CD4-positive, alpha-beta T cell (primary cell): ENCODE measurements at places on chromosomes 3 and 15. TPM values are rescaled to one million over a fixed set of nuclear protein-coding genes. Genes with fewer than 3 reads are reported as not detected.

Gene IL5RA
- total RNA-seq: 0.59 TPM

DNA sequence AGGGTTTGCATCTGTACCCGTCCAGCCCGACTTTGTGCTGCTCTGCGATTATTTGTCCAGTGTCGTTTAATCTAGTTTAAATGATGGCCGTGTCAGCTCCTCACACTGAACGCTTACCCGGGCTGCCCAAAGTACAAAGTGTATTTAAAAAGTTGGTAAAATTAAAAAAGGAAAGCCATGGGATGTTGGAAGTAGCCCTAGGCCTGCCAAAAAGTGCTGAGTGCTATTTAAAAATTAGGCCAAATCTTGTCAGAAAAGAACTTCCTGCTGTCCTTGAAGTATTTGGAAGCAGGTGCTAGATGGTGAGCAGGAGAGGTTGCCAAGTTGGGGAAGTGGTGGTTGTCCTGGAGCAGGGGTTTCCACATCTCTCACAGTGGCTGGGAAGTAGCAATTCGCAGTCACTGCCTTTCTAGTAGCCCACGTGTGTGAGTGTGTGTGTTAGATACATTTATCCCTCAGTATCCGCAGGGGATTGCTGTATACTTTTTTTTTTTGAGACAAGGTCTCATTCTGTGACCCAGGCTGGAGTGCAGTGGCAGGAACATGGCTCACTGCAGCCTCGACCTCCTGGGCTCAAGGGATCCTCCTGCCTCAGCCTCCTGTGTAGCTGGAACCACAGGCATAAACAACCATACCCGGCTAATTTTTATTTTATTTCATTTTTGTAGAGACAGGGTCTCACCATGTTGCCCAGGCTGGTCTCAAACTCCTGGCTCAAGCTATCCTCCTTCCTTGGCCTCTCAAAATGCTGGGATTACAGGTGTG lies 664 bp downstream of the PPCDC start:
- peaks cover 24% of the 10 kb centered on the region for H3K4me1 ChIP-seq
- peak; percentile 51 for DNase-seq
- H3K27me3 ChIP-seq: no peaks in the 10 kb centered on the region
- H3K4me3 ChIP-seq: peak overlapping the region; percentile 81
- H3K27ac ChIP-seq: peak overlapping the region; percentile 50

Gene UBA7
- 208 TPM for total RNA-seq

- H3K36me3 ChIP-seq: no peaks in the 10 kb centered on the region
- no peaks in the 10 kb centered on the region for H3K27me3 ChIP-seq
- H3K4me1 ChIP-seq: no peaks in the 10 kb centered on the region
- DNase-seq: no peak
Measured at GRCh38 chr15:35060591-35060990, 24.5 kb downstream of the NANOGP8 start.

DNA sequence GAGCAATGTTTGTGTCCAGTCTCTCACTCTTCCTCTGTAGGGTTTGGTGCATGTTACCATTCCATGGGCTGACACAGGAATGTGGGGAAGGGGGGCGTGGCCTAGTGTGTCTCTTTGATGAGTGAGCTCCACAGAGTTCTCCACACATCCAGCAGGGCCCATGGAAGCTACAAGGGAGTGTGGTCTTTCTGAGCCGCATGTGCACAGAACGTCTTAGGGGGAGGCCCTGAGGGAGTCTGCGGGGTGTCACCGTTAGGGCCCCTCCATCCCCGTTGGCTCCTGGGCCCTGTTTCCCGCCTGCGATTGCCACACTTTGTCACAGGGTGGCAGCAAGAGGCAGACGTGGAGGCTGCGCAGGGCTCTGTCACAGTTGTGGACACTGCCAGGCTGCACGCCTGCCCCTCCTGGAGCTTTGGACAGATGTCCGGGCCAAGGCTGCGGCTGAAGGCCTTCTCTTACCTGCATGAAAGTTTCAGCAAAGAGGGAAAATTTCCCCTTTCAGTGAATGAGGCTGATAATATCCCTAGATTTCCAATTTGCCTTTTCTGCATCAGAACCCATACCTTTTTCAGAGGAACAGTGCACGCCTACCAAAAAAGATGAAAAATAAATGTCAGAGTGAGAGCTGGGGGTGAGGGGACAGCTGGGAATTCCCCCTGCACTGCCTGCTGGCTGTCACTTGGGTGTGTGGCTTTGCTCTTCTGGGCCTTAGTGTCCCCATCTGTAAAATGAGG lies 24.3 kb downstream of the CACNA2D3 start:
- peaks cover 14% of the 10 kb centered on the region for H3K27me3 ChIP-seq
- no peaks in the 10 kb centered on the region for H3K36me3 ChIP-seq

- no peak overlapping the region for H3K27ac ChIP-seq
- peak; percentile 57 for DNase-seq
- no peaks in the 10 kb centered on the region for H3K27me3 ChIP-seq
- H3K36me3 ChIP-seq: no peaks in the 10 kb centered on the region
Measured at GRCh38 chr3:10602769-10603768, 97.7 kb upstream of the ATP2B2 start.

DNA sequence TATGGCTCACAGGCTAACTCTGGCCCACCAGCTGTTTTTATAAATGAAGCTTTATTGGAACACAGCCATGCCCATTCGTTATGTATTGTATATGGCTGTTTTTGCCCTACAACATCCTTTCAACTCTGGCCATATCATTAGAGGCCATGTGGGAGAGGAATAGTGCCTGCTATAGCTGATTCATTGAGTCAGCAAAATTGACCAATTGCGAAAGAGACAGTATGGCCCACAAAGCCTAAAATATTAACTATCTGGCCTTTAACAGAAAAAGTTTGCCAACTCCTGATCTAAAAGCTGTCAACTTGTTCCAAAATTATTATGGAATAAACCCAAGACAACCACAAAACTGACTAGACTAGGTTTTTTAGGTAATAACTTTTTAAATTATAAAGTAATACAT lies 1.4 kb downstream of the NR1I2 start:
- no peaks in the 10 kb centered on the region for H3K36me3 ChIP-seq
- H3K4me3 ChIP-seq: no peak overlapping the region
- H3K4me1 ChIP-seq: peaks cover 8% of the 10 kb centered on the region
- H3K27me3 ChIP-seq: no peaks in the 10 kb centered on the region
- DNase-seq: no peak

GRCh38 chr15:74913041-74913440 lies 6.4 kb upstream of the FAM219B start:
- no peaks in the 10 kb centered on the region for H3K27me3 ChIP-seq
- H3K4me3 ChIP-seq: no peak overlapping the region
- peaks cover 32% of the 10 kb centered on the region for H3K36me3 ChIP-seq
- no peak overlapping the region for H3K27ac ChIP-seq
- DNase-seq: no peak

DNA sequence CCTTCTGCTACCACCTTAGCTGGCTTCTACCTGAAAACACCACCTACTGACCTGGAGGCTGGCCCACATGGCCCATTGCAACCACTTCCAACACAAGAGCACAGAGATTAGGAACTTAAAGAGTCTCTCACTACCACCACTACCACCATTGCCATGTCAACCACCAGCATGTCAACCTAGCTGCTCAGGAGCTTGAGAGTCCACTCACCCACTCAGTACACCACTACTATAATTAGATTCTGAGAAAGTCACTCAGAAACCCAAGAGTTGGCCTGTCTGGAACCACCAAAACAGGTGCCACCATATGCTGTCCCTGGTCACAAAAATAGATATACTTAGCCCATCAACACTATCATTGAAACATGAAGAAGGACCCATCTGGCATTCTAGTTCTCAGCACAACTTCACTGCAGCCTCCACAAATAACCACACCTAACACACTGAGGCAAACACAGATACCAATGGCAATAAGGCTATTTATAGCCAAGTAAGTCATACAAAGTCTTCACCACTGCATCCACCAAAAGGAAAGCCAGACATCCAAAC lies 806.7 kb upstream of the EPHA6 start:
- H3K27me3 ChIP-seq: no peaks in the 10 kb centered on the region
- H3K4me1 ChIP-seq: no peaks in the 10 kb centered on the region
- no peak overlapping the region for H3K4me3 ChIP-seq
- DNase-seq: no peak
- no peaks in the 10 kb centered on the region for H3K36me3 ChIP-seq

DNA sequence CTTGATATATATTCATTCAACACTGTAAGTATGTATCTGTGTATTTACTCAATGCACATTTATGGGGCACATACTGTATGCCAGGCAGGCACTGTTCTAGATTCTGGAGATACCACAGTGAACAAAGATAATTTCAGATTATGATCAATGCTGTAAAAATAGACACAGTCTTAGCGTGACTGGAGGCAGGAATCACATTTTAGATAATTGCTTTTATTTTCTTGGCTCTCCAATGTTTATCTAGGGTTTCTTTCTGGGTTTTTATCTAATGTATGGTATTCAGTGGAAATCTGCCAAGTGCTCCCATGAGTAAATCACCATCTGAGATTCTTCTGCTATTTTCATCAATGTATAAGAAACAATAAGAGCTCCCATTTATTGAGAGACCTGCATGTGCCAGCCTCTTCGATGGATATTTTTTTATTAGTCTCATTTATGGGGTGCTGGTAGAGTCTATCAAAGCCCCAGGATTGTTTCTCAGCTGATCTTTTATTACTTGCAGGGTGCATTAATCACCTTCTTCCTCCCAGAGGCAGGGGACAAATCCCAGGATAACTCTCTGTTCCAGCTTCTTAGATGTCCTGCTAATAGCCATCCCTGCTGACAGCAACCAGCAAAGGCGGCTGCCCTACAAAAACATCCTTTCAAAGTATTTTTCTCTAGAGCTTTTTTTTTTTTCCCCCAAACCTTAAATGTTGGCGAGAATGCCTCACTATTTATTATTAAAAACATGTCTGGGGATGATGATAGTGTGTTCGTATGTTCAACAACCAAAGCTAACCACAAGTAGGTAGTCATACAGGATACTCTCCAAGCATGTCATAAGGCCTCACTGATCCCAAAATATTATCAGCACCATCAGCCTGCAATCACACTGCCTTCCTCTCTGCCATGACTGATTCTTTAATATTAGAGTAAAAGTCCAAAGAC lies 331.0 kb upstream of the RASGRP1 start:
- no peak overlapping the region for H3K27ac ChIP-seq
- no peak overlapping the region for H3K4me3 ChIP-seq
- H3K27me3 ChIP-seq: no peaks in the 10 kb centered on the region
- H3K4me1 ChIP-seq: no peaks in the 10 kb centered on the region
- no peaks in the 10 kb centered on the region for H3K36me3 ChIP-seq
